H9 (cell line): ENCODE measurements at places on chromosomes 1 and 21.

DNA sequence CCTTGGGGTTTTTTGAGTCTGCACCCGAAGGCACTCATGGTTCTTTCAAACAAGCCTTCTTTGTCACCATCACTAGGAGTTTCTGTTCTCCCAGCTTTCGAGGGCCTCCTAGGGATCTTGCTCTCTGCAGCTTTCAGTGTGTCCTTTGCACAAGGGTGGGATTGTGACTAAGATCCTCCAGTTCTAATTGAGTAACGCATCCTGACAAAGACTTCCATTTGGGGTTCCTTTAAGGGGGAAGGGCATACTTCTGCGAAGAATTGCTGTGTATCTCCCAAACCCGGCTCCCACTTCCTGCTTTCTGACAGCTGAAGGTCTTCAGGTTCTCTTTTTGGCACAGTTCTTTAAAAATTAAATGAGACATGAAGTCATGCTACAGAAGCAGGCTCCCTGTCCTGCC lies 139.4 kb downstream of the EDEM3 start:
- no peak for DNase-seq

GRCh38 chr21:21076491-21076890 lies 78.3 kb downstream of the NCAM2 start:
- no peak for DNase-seq

DNA sequence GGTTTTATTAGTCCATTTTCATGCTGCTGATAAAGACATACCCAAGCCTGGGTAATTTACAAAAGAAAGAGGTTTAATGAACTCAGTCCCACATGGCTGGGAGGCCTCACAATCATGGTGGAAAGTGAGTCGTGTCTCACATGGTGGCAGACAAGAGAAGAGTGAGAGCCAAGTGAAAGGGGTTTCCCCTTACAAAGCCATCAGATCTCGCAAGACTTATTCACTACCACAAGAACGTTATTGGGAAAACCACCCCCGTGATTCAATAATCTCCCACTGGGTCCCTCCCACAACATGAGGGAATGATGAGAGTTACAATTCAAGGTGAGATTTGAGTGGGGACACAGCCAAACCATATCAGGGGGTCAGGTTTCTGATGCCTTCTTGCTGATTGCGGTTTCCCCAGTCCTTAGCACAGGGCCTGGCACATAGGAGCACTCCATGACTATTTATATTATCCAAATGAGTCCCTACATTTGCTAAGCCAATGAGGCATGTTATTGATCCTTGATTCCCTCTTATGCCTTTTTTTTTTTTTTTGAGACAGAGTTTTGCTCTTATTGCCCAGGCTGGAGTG lies 35.3 kb upstream of the PAXBP1 start:
- no peak for DNase-seq

- DNase-seq: peak; percentile 71
Observed at GRCh38 chr1:58785442-58786058, 1.7 kb upstream of the JUN start.

GRCh38 chr21:28587748-28588147 lies 404.9 kb downstream of the LTN1 start:
- DNase-seq: no peak

GRCh38 chr21:25911730-25912401 lies 177.1 kb downstream of the GABPA start:
- no peak for DNase-seq

- DNase-seq: no peak
Observed at GRCh38 chr21:14602382-14602958, 56.4 kb upstream of the SAMSN1 start.

DNA sequence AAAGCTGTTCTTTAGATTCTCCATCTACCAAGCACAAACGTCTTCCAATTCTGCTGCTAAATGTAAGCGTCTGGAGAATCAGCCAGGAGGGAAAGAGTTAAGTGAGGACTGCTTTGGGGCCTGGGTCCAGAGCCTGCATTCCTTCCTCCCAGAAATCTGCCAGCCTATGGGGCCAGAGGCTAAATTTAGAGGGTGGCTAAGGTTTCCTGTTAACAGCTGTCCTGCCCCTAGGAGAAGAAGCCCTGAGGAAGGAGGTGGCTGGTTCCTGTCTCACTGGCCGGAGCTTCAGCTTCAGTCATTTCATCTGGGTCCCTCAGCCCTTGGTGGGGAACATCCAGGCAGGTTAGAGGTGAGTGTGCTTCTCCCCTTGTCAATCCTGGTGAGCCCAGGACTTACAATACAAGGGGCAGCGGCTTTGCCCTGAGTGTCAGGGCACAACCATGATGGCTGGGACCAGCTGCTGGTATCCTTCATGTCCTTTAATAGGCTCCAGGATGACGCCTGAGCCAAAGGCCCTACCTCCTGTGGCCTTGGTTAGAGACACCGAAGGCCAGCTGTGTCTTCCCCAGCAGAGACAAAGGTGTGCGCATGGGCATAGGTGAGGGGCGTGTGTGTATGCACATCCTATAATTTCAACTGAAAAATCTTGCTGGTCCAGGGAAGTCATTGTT lies at the start of gene STYXL2:
TSS of gene STYXL2 (plus strand) at position 230 of the 671 bp plus-strand sequence. CDS start 775 bp downstream, outside the sequence.
- DNase-seq: no peak

DNA sequence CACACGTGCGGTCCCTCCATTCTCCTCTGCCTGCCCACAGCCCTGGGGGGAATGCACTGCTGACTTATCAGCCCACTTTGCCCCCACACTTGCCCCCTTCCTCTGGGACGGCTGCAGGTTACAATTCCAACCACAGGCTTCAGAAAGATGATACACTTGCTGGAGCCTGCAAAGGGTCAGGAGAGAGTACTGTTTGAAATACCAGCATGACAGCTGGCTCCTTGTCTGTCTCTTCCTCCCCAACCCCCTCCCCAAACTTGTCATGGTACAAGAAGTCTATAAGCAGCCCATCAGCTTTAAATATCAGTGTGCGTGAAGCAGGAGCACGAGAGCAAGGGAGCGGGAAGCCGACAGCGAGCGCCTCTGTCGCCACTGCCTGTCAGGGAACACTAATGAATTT lies 62.4 kb downstream of the ERI3 start:
- DNase-seq: no peak

DNA sequence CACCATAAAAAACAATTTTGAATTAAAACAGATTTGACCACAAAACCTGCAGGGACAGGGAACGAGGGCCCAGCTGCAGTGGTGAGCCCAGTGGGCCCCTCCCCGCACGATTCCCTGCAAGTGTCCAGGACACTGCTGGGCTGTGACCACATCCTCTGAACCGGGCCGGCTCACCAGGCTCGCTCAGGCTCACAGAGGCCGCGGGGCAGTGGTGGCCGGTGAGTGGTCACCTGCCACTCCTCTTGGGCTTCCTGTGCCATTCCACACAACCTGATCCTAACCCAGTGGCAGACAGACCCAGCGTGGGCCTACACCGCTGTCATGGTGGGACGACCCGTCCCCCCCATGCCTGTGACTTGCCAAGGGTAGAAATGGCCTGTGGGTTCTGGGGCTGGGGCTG lies 36.5 kb upstream of the RIPK4 start:
- no peak for DNase-seq

GRCh38 chr1:206439205-206439604 lies 31.1 kb upstream of the IKBKE start:
- DNase-seq: no peak

DNA sequence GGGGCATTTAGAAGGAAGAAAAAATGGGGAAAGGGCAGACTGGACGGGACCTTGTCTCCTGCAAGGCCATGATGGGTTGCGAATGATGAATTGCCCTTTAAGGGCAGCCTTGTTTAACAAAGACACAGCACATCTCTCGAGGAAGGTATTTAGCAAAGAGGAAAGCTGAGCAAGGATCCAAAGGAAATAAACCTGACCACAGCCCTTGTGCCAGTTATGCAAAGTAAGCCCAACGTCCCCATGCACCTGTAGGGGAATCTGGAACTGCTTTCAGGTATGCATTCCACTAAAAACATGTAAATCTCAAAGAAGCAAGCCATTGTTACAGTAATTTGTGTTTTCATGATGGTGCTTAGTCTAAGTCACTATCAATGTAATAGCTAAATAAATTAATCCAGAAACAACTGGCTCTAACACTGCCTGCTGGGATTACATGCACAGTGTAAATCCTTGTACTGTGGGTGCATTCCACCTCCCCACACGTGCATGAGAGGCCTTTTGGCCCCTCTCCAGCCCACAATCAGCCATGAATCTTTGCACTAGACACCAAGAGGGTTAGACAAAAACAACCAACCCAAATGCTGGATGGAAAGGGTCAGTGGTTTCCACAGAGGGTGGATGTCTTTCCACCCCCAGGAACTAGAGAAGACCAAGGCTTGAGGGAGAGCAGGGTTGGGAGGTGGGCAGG lies 228.8 kb upstream of the KAZN start:
- DNase-seq: no peak

DNA sequence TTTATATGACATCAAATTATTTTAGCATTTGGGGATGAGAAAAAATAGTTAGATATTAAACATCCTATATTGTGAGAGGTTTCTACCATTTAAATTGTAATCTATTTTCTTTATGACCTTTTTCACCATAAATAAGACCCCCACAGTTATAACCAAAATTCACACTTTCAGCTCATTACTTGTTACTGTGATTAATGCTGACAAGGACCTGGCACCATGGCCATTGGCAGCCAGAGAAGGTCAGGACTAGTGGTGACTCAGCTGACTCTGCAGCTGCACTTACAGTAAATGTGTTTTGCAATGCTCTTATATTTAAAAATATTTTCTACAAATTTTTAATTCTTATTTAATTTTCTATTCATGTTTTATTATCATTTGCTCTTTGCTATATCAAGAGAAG lies 133.3 kb upstream of the C1orf105 start:
- no peak for DNase-seq

DNA sequence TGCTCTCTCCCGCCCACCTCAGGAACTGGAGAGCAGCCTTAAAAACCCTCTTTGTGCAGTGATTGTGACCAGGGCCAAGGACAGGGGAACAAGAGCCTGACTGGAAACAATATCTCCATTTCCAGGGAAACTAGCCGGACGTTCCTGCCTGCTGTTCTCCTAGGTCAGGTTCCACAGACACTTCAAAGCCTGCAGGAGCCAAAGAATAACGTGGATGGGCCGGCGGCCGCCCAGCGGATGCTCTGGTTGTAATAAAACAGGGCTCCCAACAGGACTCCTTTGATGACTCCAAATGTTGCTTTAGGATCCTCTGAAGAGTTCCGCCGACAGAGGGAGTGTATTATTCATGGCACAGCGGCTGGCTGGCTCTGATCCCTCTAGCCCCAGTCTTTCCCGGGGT lies 162.2 kb downstream of the PLXNA2 start:
- DNase-seq: peak; percentile 60

- DNase-seq: no peak
Observed at GRCh38 chr21:41763398-41763931, 3.4 kb downstream of the RIPK4 start.

DNA sequence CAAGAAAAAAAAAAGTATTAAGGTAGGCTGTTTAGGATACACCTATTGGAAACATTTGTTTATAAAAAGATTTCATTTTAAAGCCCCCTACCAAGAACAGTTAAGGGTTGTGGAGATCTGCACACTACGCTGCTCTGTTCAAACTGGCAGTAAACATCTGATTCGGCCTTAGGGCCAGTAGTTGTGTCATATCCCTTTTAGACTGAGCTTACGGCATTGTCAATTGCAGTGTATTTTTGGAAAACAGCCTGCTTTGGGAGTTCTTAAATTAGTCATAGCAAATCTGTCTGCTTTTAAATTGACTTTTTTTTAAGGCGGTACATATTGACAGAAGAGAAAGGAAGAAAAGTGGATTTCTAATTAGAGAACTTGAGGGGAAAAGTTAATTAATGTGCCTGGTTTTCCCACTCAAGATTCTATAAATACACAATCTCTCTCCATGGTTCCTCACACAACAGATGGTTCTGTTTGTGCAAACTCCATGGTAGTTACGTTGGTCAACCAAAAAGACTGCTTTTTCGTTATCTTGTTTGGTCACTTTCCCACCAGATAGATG lies 1.7 kb upstream of the ELK4 start:
- DNase-seq: no peak

GRCh38 chr1:29963946-29964345 lies 727.6 kb downstream of the PTPRU start:
- DNase-seq: peak; percentile 17

- DNase-seq: no peak
Observed at GRCh38 chr21:17775431-17776126, 43.6 kb downstream of the C21orf91 start.

DNA sequence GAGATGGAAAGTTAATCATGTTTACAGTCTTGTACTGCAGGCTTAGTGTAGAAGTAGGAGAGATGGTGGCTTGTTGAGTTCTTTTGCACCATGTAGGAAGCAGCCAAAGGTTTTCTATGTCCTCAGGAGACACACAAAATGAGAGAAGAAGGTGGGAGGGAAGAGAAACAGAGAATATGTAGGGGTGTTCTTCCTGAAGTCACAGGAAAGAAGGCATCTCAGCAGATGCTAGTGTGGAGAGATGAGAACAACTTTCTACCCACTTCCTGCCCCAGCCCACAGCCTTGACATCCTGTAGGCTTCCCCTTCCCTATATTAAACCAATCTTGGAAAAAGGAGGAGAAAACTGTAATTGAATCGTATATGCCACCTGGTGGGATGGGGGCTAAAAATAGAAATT lies 217.0 kb downstream of the S1PR1 start:
- no peak for DNase-seq

GRCh38 chr1:18814425-18814824 lies 45.0 kb downstream of the TAS1R2 start:
- DNase-seq: no peak

DNA sequence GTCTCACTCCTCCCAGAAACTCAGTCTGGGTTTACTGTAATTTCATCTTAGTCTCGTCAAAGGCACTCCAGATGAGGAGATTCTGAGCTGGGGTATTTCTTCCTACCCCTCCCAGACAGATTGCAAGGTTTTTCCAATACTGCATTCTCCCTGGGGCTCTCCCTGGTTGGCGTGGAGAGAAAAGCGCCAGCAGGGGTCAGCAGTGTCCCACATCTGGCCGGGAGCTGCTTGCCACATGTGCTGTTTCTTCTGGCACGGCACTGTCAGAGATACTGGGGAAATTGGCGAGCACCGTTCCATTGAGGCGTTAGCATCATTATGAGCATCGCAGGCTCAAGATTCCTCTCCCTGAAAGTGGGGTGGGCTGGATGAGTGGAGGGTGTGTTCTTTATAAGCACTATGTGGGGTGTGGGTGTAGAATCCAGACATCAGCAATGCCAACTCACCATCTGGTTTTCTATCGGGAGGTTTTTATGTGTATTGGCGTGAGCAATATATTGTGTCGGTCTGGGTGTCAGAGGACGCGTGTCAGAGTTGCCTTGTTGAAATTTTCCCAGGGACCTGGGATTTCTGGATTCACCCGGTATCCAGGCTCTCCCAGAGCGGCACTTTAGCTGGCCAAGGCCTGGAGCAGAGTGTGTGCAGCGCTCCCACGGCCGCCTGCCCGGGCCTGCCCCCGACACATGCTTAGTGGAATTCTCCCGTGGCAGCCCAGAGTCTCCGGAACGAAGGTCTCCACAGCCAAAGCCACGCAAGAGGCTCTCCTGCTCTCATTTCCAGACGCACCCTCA lies 8.0 kb upstream of the NAV1 start:
- peak; percentile 88 for DNase-seq
